Osteocyte (in vitro differentiated cells): ENCODE measurements at places on chromosomes 4 and X. TPM values are rescaled to one million over a fixed set of nuclear protein-coding genes. Genes with fewer than 3 reads are reported as not detected.

The GLUD2 gene
- 0.31 and 0.40 TPM in 2 replicates for total RNA-seq

The TMSB15C gene
- 3.9 and 6.8 TPM in 2 replicates for total RNA-seq

The SPANXA2 gene
- not detected in 2 replicates for total RNA-seq

The OR13H1 gene
- not detected in 2 replicates for total RNA-seq

The INPP4B gene
- 9.9 and 10.9 TPM in 2 replicates for total RNA-seq

DNA sequence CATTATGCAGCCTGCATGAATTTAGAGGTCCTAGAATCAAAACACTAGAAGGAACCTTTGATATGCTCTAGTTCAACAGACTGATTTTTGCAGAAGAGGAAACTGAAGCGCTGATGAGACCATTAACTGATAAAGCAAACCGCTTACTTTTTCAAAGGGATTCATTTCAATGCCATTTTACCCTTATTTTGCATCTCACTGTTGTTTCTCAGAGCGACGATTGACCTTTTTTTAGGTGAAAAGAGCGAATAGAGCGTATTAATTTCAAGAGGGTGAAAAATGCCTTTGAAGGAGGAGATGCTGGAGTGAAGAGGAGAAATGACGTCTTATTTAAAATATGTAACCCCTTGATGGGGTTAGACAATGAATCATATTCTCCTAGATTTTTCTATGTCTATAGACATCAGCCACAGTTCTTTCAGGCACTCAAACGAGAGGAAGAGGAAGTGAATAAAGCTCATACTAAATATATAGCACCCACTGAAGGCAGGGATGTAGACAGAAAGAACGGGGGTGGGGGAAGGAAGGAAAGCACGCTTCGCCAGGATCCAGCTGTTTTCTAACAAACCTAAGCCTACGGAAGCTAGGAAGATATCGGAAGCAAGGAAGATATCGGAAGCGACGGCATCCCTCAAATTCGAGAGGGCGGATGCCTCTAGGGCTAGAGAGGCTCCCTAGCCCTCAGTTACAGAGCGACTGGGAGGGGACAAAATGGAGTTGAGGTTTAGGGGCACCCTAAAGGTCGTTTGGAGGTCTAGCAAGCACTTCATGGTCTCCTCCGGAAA, 848 bp downstream of the ACSL4 start:
- H3K4me3 ChIP-seq: peak overlapping the region; percentile 98
- peaks cover 47% of the 10 kb centered on the region for H3K4me1 ChIP-seq
- peaks cover 2% of the 10 kb centered on the region for H3K36me3 ChIP-seq
- H3K27ac ChIP-seq: peak overlapping the region; percentile 99
- no peaks in the 10 kb centered on the region for H3K27me3 ChIP-seq

DNA sequence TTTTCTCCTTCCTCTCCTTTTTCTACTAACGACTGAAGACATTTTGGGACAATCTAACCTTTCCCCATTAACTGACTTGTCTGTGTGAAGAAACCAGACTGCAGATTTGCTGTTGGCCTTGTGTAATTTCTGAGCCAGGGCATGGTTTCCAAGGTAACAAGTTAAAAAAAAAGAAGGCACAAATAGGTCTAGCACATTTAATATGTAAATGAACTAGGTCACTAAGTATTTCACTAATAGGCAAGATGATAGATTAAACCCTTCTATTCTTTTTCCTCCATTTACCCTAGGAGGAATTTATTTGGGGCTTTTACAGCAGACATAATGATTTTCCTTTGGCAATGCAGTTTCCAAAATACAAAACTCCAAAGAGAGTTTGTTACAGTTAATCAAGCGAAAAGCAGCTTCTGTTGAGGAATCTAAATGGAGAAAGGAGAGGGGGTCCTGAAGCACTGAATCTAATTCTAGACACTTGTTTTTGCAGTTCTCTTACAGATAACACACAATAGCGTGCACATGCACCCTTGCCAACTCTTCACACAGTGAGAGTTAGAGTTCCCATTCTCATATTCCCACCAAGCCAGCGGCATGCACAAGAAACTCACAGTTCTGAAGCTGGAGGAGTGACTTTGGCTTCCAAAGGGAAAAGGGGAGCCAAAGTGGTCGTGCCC, 72.0 kb downstream of the TSPAN5 start:
- H3K36me3 ChIP-seq: peaks cover 4% of the 10 kb centered on the region
- peaks cover 52% of the 10 kb centered on the region for H3K4me1 ChIP-seq
- H3K4me3 ChIP-seq: no peak overlapping the region
- no peak for DNase-seq

DNA sequence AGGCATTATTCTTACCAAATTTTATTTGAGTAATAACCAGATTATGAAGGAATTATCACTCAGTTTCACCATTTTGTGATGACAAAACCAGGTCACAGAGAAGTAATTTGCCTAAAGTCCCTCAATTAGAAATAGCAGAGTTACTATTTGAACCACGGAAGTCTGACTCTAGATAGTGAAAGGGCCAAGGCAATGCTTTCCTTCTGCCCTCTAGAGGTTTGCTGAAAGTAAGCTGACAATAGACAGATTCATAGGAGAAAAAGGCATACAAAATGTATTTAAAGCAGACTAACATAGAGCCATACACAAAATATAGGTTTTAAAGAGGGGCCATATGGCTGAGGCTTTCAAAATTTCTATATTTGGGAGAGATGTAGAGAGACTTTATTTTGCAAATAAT, 43.1 kb downstream of the CXXC4 start:
- no peaks in the 10 kb centered on the region for H3K27me3 ChIP-seq
- no peaks in the 10 kb centered on the region for H3K36me3 ChIP-seq
- DNase-seq: no peak
- no peak overlapping the region for H3K4me3 ChIP-seq
- no peaks in the 10 kb centered on the region for H3K4me1 ChIP-seq

DNA sequence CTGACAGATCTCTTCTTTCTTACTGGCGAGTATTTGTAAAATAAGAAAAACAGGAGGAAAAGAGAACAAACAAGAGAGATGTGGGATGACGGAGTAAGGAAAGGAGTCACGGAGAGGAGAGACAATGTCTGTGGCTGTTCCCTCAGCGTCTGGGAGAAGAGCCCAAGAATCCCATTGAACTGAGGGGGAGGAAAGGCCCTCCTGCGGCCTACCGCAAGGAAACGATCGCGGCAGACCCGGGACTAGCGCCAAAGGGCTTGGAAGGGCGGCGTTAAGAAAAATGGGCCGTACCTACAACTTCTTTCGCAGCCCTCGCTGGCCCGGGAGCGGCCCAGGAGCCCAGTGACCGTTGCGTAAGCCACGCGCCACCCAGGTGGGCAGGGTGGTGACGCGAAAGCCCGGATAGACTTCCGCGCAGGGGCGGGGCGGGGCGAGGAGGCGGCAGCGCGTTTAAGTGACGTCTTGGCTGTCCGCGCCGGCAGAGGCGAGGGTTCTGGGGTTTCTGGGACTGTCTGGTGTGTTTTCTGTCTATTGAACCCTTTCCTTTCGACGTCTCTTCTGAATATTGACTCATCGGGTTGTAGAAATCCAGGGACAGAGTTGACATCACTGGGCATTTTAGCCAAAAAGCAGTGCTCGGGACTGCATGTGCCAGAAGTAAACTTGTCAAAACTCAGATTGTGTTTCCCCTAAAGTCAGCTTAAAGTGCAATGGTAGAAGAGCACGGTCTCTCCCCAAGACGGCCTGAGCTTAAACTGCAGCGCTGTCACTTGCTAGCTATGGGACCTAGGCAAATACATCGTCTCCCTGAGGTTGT, at the start of gene SLC9B1:
Gene SLC9B1, minus strand, starts transcription at position 398 of the 817 bp plus-strand sequence. CDS start 27,994 bp downstream, outside the sequence.
- peaks cover 4% of the 10 kb centered on the region for H3K36me3 ChIP-seq
- peaks cover 4% of the 10 kb centered on the region for H3K4me1 ChIP-seq
- DNase-seq: peak; percentile 94

DNA sequence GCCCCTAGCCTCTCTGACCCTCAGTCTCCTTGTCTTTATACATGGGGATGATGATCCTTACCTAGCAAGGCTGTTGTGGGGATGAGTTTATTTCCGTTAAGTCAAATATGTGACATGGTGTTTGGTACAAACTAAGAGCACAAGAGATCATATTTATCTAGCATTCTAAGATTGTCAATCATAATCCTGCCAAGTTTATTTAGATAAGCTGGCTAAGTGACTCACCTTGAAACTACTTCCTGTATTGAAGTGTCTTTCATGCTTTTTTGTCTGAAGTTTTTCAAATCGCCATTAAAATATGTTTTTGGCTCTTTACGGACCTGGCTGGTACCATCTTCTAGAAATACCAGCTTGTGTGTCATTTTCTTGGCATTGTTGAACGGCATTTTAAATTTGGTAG, 30.7 kb downstream of the MAP7D3 start:
- peak overlapping the region; percentile 76 for H3K27ac ChIP-seq
- H3K36me3 ChIP-seq: peaks cover 53% of the 10 kb centered on the region
- peaks cover 14% of the 10 kb centered on the region for H3K4me1 ChIP-seq
- no peaks in the 10 kb centered on the region for H3K27me3 ChIP-seq

- H3K4me1 ChIP-seq: no peaks in the 10 kb centered on the region
- H3K27ac ChIP-seq: no peak overlapping the region
- no peaks in the 10 kb centered on the region for H3K27me3 ChIP-seq
- H3K36me3 ChIP-seq: no peaks in the 10 kb centered on the region
- DNase-seq: no peak
- no peak overlapping the region for H3K4me3 ChIP-seq
Measured at GRCh38 chr4:184074677-184075388, 142.8 kb downstream of the ENPP6 start.

DNA sequence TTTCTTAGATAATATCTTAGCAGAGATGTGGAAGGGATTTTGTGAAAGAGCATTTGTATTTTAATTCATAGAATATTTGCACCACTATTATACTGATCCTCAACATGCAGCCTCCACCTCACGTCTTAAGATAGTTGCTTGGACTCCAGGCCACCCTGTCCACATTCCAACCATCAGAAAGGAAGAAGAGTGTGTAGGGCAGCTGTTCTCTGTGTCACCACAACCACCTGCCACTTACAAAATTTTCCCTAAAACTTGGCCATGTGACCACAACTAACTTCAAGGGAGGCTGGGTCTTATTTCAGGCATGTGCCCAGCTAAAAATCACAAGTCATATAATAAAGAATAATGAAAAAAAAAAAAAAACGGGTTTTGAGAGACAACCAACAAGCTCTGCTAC, 528.1 kb downstream of the RAB28 start:
- no peak overlapping the region for H3K4me3 ChIP-seq
- no peak for DNase-seq
- peaks cover 2% of the 10 kb centered on the region for H3K4me1 ChIP-seq
- no peak overlapping the region for H3K27ac ChIP-seq
- no peaks in the 10 kb centered on the region for H3K27me3 ChIP-seq

DNA sequence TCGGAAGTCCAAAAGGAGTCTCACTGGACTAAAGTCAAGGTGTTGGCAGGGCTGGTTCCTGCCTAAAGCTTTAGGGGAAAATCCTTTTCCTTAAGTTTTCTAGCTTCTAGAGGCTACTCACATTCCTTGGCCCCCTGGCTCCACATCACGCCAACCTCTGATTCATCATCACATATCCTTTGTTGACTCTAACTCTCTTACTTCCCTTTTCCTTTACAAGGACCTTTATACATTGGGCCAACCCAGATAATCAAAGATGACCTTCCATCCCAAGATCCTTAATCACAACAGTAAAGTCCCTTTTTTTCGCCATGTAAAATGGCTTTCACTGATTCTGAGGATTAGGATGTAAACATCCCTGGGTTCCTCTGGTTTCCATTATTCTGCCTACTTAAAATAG, 146.4 kb upstream of the DCAF8L1 start:
- DNase-seq: no peak
- H3K4me3 ChIP-seq: no peak overlapping the region
- H3K27ac ChIP-seq: no peak overlapping the region
- no peaks in the 10 kb centered on the region for H3K27me3 ChIP-seq
- no peaks in the 10 kb centered on the region for H3K36me3 ChIP-seq

DNA sequence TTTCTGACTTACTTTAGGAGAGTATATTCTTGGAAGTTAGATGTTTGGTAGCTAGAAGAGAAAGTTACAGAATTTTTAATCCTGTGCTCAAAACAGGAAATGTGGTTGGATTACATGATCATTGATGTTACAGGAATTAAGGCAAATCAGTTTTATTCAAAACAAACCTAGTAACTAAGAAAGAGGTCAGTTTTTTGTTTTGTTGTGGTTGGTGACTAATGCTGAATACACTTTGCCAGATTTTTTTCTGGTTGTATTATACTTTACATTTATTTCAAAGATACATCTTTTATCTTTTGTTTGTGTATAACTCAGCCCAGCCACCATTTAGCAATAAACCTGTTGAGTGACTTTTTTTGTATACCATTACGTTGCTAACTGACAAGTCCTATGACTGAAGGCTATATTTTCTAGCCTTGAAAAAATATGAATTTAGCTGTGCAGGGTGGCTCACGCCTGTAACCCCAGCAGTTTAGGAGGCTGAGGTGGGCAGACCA, 116.7 kb downstream of the KLHL8 start:
- H3K4me3 ChIP-seq: peak overlapping the region; percentile 8
- no peaks in the 10 kb centered on the region for H3K27me3 ChIP-seq
- H3K27ac ChIP-seq: peak overlapping the region; percentile 91
- peaks cover 52% of the 10 kb centered on the region for H3K4me1 ChIP-seq

DNA sequence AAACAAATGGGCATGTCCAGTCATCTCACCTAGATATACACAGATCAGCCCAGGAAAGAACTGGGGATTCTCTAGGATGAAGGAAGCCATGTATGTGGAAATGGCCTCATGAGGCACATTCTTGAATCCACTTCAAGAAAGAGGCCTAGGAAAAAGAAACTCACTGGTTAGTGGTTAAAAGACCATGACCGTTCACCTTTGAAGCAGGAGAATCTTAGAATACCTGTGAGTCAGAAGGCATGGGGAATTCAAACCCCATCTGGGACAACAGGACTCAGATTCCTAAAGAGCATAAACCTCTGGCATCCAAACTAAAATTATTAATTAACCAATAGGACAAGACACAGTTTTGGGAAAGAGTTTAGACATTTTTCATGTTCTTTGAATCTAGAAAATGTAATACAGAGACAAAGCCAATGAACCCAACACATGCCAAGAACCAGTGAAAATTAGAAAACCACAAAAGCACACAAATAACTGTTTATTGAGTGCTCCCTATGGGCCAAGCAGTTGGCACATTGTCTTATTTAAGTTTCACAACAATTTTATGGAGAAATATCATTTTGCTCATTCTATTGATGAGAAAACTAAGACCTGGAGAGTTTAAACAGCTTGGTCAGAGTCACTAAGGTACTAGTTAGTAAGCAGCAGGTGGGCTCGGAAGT, 97.5 kb downstream of the NPNT start:
- DNase-seq: no peak
- no peak overlapping the region for H3K4me3 ChIP-seq
- no peaks in the 10 kb centered on the region for H3K36me3 ChIP-seq
- H3K27ac ChIP-seq: no peak overlapping the region

GRCh38 chrX:44908153-44908552, 35.2 kb downstream of the KDM6A start:
- no peaks in the 10 kb centered on the region for H3K27me3 ChIP-seq
- H3K4me3 ChIP-seq: no peak overlapping the region
- H3K4me1 ChIP-seq: peaks cover 30% of the 10 kb centered on the region
- H3K27ac ChIP-seq: no peak overlapping the region
- no peaks in the 10 kb centered on the region for H3K36me3 ChIP-seq
- no peak for DNase-seq
